ENCODE measurements at places on chromosomes 2 and 18.
A peak's percentile ranks its signal among the peaks of the same experiment; 100 is the strongest.

GRCh38 chr2:169768262-169768995 lies 30.2 kb upstream of the SSB start:
- no peak for DNase-seq

DNA sequence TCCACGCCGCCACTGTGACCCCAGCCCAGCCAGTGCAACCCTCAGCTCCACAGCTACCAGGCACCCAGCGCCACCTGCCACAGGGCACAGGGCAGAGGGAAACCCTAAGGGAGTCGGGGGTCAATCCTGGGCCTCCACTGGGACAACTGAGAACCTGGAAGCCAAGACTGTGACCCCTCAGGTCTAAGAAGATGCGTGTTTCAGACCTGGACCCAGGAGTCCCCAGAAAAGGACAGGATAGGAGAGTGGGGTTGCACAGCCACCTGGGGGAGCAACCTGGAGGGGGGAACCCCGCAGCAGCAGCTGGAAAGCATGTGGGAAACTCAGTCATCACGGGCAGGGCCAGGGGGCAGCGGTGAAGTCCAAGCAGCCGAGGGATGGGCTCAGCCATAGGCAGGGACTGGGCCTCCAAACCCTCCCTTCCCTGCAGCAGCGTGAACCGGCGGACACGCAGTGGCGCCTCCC lies 4.1 kb downstream of the ESPNL start:
- no peak for DNase-seq

- DNase-seq = no peak
These were observed at the start of gene ADRA2B for GRCh38 chr2:96116424-96116878. TSS of gene ADRA2B (minus strand) at chr2:96116571. CDS start at chr2:96116149, 422 bp downstream.

GRCh38 chr2:1698188-1698945 lies 45.9 kb downstream of the PXDN start:
- no peak for DNase-seq

- DNase-seq = no peak
These were observed 839.5 kb upstream of the FANCL start for GRCh38 chr2:59080451-59081181.

GRCh38 chr18:46366201-46366600 lies 262.0 kb downstream of the HAUS1 start:
- DNase-seq = no peak

DNA sequence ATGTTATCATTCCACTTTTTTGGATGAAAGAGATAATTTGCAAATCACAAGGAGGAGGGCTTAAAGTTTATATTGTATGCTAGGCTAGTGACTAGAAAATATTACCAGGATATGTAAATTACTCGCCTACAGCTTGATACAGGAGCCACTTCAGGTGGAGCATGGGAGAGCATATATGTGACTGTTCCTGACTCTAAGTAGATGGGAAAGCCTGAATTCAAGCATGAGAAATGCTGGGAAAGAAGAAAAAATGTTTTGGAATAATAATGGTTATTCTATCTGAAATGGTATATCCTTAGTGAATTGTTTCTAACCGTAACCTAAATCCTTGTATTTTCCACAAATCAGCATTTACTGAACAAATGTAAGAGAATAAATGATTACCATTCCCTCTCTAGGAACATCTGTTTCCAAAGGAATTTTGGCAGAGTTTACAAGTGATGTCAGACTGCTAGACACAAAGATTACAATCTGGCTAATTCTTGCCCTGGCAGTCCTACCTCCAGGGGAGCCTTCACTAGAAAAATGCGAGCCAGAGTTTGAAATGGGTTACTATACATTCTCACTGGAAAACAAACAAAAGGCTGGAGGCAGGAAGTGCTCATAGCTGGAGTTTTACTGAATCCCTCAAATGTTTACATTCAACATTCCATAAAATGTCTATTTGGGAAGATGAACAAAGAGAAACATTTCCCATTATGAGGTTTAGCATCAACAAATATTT lies 129.4 kb upstream of the MAPRE2 start:
- no peak for DNase-seq

- peak; percentile 49 for DNase-seq
These were observed 39.1 kb upstream of the FAM136A start for GRCh38 chr2:70340761-70341476.

GRCh38 chr18:57753063-57753462 lies 50.1 kb downstream of the ATP8B1 start:
- DNase-seq = no peak

DNA sequence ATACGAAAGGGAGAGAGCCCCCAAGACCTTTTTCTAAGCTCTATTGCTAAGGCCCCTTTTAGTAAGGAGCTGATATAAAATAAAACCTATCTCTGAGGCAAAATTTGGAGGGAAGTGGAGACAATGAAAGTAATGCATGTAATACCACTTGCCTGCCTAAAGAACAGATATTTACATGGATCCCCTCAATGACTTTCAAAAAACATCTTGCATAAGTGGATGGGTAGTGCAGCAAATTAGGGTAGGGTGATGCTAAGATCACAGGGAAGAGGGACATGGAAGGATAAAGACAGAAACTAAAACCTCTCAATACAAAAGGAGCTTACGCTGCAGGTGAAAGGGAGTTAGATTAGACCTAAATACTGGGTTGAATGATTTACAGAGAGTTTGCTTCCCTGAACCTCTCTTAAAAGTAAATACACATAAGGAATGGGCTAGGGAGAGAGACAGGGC lies 1.1 kb downstream of the ZNF513 start:
- DNase-seq = peak; percentile 21

DNA sequence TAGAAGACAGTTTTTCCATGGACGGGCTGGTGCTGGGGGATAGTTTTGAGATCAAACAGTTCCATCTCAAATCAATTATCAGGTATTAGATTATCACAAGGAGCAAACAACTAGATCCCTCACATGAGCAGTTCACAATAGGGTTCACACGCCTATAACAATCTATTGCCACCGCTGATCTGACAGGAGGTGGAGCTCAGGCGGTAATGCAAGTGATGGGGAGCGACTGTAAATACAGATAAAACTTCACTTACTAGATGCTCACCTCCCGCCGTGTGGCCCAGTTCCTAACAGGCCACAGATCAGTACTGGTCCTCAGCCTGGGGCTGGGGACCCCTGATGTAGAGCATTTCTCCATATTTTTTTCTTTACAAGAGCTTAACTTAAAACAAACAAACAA lies 203.6 kb downstream of the CDH7 start:
- DNase-seq = no peak

GRCh38 chr2:129904532-129905446 lies 74.7 kb upstream of the RAB6C start:
- no peak for DNase-seq

DNA sequence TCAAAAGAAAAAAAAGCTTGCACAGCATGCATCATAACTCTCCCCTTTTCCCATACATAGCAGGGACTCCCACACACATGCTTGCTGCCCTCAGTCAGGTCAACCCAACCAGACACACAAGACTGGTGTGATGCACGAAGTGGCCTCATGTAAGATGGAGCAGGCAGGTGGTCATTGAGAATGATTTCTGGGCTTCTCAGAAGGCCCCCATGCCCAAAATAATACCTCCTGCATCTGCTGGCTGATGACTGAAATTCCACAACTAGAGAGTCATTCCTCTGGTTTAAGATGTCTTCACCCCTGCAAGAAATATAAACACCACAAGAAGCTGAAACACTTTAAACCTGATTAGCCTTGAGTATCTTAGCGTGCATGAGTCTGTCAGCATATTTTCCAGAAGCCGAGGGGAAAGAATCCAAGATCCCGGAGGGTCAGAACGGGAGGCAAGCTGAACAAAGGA lies 131.1 kb downstream of the AFF3 start:
- DNase-seq = no peak

DNA sequence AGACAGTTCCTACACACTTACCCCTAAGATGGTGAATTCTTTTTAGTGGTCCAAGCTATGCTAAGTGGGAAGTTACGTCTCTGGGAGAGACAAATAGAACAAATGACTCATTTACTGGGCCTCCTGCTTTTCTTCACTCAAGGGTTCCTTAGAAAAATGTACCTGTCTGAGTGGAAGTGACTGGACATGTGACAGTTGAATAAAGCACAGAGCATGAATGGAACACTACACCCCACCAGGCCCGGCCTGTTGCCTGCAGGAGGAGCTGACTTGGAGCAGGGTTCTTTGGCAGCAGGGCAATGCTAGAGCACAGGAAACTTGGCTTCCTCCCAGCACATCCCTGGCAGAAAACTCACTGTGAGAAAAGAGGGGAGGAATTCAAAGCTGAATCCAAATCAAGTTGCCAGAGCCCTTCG lies 451.0 kb upstream of the SETBP1 start:
- DNase-seq = no peak

DNA sequence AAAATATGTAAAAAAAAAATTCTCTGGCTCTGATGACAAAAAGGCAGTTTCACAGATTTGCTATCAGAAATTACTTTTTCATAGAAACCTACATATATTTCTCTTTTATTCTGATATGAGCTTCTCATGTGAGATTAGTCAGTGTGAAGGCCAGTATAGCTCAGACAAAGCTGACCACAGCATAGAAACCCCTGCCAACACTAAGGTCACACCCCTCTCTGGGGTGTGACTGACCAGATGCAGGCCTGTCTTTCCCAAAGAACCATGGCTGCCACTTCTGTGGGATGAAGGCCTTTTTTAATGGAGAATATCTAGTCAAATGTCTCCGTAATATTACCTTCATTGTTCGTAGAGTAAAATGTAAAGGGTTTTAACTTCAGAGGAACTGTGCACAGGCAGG lies 330.3 kb upstream of the KCNJ3 start:
- DNase-seq = no peak

DNA sequence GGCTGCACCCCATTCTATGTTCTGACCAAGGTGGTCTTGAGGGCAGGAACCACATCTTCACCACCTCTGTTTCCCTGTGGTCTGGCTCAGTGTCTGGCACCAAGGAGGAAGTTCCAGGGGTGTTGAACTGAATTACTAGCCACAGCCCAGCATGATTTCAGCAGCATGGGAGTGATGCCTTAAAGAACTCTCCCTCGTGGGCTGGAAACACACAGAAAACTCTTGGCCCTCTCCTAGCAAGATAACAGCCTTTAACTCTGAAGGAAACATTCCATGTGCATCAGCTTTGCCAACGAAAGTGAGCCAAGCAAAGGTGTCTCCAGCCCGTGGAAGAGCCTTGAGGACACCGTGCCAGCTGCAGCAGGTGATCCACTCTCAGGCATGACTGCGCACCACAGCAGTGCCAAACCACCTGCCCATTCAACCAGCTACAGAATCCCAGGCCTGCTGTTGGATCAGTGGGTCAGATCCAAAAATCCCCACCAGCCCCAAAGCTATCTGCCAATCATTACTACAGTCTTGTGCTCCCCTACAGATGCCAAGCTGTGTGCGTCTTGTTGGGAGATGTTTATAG lies 124.8 kb downstream of the TTC32 start:
- no peak for DNase-seq

DNA sequence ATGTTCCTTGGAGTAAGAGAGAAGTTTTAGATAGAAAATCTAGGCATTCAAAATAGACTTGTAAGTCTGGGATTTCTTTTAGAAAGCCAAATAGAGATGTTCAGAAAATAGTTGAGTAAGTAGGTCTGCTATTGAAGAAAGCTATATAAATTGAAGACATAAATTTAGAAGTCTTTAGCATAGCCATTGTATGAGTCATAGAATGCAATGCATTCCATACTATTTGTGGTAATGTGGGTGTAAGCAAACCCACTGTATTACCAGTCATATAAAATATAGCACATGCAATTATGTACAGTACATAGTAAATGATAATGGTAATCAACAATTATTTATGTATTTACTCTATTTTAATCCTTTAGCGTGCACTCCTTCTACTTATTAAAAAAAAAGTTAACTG lies 14.1 kb downstream of the MC4R start:
- DNase-seq = no peak
